ENCODE measurements at places on chromosomes 4 and X. TPM values are rescaled to one million over a fixed set of nuclear protein-coding genes. Genes with fewer than 3 reads are reported as not detected.

DNA sequence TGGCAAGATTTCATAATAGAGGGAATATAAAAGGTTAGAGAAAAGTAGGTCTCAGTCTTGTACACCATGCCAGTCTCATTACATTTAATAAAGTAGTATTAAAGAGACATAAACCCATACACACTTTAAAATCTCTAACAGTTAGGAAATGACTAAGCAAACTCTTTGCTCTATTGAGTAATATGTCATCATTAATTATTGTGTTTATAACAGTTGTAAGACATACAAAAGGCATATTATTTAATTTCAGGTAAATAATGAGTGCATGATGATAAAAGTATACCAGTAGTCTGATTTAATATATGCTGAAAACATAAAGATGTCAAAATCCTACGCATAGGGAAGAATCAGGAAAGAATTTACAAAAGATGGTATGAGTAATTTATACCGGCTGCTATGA is 31.0 kb upstream of the FGG start:
- DNase-seq, result no peak

- DNase-seq, result no peak
These were observed 21.7 kb downstream of the RBPJ start for GRCh38 chr4:26342328-26343037.

The CXCL3 gene
- 0.09 TPM for polyA plus RNA-seq

GRCh38 chr4:144699565-144699964 is 53.6 kb downstream of the HHIP start:
- no peak for DNase-seq

All from forelimb muscle (tissue), 1 donor.